ENCODE measurements at places on chromosomes 1 and 21.
A peak's percentile ranks its signal among the peaks of the same experiment; 100 is the strongest.

DNA sequence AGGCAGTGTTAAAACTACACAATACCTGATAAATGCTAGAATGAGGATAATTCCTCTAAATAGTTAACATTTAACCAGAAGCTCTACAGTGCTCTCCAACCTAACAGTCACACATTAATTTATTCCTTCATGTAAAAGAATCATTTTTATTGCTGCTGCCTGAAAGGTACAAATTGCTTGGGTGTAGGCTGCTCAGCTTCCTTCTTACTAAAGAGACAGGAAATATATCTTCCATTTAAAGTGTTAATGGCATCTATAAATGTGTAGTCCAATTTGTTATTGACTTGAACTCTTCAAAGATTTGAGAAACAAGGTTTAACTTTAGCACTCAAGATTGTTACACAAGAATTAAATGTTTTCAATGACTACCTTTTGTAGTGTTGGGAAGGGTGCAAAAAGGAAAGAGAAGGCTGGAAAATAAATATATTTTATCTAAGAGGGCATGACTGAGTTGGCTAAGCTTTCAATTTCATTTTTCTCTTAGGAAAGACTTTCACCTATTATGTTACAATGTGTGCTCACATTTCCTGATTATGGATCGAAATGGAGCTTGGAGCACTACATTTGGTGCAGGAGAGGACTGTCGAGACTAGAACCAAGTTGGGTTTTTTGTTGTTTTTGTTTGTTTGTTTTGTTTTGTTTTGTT lies 105.5 kb upstream of the CACYBP start:
- DNase-seq, result no peak

GRCh38 chr1:153922076-153922971 lies 448 bp downstream of the GATAD2B start:
- peak; percentile 48 for DNase-seq

- peak; percentile 3 for DNase-seq
These were observed 10.4 kb downstream of the C1orf226 start for GRCh38 chr1:162391790-162392563.

GRCh38 chr1:176742322-176742721 lies 279.3 kb downstream of the PAPPA2 start:
- no peak for DNase-seq

DNA sequence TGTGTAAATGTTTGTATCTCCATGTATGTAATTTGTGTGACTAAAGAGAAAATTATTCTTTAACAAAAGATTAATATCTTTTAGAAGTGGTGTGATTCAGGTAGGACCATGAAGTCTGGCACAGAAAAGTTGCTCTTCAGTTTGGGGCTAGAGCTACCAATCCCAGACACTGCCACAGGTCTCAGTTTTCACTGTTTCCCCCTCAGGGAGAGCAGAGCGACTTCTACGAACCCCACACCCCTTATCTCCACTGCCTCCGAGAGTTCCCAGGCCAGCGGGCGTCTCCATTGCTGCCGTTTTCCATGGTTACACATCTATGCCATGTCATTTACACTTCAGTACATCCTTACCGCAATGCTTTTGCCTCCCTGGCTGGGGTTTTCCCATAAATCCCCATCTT lies 93.0 kb upstream of the SMYD2 start:
- DNase-seq, result no peak

DNA sequence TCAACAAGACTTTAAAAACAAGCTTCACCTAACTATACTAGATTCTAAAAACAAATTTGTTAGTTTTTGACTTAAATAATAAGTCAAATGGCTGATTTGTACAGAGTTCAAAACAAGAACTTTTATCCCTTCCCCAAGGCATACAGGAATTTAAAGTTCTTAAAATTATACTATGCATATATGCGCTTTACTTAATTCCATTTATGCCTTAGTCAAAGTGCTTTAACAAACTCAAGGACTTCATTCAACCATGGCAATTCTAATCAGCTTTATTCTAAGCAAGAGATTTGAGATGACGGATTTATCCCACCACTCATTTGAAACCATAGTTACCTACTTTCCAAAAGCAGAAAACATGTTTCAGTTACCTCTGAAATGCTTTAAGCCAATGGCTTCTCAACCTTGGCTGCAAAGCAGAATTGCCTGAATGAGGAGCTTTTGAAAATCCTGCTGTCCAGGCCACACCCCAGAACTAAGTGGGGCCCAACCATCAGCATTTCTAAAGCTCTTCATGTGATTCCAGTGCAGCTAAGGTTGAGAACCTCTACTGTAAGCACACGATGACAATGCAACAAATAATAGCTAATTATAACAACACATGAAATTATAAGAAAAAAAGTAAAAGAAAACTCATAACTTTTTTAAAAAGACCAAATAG lies 44.6 kb downstream of the TTLL7 start:
- no peak for DNase-seq

GRCh38 chr21:42315296-42315891 lies at the start of gene TFF3:
Gene TFF3 (minus strand): TSS chr21:42315409. CDS start chr21:42315374, 35 bp downstream.
- DNase-seq, result no peak

- DNase-seq, result no peak
These were observed 14.2 kb downstream of the PIGM start for GRCh38 chr1:160017592-160017991.

DNA sequence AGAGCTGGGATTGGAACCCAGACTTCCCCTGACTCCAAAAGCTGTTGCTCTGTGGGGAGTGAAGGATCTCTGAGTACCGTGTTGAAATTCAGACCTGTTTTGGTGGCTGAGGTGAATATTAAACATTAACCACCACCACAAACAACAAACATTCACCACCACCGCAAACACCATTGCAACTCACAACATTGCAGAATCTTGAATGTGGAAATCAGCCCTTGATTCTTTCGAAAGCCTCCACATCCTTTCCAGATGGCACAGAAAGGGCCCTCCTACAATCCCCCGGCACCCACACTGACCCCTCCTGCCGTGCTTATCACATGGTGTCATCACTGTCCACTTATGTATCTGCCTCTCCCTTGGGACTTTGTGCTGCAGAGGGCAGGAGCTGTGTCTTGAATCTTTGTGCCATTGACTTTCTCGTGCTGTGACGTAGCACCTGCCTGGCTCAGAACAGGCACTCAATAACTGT lies 1.4 kb downstream of the CDA start:
- no peak for DNase-seq

DNA sequence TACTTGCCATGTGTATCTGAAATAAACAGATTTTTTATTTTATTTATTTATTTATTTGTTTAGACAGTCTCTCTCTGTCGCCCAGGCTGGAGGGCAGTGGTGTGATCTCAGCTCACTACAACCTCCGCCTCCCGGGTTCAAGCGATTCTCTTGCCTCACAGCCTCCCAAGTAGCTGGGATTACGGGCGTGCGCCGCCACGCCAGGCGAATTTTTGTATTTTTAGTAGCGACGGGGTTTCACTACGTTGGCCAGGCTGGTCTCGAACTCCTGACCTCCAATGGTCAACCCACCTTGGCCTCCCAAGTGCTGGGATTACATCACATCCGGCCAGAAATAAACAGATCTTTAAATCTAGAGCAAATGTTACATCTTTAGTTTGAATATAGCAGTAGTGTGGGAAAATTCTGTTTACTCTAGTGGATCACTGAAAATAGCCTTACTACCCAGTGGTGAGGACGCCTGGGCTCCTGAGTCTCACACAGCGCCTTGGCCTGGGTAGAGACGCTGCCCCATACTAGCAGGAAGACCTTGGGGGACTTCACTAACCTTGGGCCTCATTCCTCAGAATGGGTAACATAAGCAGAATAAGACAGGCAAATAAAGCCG lies 709 bp downstream of the GART start:
- DNase-seq, result no peak

GRCh38 chr1:220685879-220686278 lies 4.3 kb upstream of the C1orf115 start:
- no peak for DNase-seq

GRCh38 chr1:75034376-75034775 lies 99.8 kb upstream of the LHX8 start:
- DNase-seq, result no peak

DNA sequence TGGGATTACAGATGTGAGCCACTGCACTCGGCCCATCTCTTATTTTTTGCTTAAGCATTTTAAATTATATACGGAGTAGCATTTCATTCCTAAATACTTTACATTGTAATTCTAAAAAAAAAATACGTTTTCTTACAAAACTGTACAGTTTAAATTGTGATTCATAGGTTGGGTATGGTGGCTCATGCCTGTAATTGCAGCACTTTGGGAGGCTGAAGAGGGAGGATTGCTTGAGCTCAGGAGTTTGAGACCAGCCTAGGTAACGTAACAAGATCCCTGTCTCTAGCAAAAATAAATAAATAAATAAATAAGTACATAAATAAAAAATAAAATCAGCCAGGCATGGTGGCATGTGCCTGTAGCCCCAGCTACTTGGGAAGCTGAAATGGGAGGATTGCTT lies 24.6 kb downstream of the TBCE start:
- DNase-seq, result no peak

- DNase-seq, result no peak
These were observed 64.9 kb upstream of the SYT6 start for GRCh38 chr1:114218361-114219171.

DNA sequence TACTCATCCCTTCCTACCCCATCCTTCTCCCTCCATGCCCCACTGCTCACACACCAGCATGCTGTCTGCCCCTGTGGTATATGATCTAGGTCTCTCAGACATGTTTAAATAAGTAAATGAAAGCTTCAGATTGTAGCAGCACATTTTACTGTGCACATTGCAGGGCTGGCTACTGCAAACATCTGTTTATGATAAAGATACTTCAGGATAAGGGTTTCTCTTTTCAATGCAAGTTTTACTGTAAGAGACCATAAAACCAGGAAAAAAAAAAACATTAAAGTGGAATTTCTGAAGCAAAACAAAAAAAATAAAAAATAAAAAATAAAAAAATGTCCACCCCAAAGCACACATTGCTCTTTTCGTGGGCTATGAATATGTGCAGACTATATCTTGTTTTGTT lies 184.4 kb downstream of the USH2A start:
- no peak for DNase-seq

DNA sequence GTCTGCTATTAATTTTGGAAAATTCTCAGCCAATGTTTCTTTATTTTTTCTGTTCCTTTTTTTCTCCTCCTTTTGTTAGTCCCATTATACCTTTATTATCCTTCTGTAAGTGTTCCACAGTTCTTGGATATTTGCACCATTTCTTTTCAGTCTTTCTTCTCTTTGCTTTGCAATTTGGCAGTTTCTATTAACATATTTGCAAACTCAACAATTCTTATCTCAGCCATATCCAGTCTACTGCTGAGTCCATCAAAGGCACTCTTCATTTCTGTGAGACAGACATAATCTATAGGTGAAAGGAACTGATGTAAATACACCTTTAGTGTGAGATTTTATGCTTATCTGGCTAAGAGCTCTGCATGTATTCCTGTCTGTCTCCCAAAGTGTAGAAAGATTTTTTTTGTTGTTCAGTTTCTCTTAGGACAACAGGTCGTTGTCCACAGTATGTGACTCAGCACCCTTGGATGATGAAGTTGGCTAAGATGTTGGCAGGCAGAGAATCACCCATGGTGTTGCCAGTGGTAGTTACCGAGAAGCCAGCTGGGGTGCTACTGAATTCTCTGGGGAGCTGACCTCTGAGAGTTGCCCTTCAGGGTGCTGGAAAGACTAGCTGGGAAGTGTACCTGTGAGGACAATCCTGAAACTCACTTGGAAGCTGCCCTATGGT lies 38.4 kb downstream of the LEPR start:
- no peak for DNase-seq

- no peak for DNase-seq
These were observed 52.7 kb upstream of the WASF2 start for GRCh38 chr1:27542463-27543273.

DNA sequence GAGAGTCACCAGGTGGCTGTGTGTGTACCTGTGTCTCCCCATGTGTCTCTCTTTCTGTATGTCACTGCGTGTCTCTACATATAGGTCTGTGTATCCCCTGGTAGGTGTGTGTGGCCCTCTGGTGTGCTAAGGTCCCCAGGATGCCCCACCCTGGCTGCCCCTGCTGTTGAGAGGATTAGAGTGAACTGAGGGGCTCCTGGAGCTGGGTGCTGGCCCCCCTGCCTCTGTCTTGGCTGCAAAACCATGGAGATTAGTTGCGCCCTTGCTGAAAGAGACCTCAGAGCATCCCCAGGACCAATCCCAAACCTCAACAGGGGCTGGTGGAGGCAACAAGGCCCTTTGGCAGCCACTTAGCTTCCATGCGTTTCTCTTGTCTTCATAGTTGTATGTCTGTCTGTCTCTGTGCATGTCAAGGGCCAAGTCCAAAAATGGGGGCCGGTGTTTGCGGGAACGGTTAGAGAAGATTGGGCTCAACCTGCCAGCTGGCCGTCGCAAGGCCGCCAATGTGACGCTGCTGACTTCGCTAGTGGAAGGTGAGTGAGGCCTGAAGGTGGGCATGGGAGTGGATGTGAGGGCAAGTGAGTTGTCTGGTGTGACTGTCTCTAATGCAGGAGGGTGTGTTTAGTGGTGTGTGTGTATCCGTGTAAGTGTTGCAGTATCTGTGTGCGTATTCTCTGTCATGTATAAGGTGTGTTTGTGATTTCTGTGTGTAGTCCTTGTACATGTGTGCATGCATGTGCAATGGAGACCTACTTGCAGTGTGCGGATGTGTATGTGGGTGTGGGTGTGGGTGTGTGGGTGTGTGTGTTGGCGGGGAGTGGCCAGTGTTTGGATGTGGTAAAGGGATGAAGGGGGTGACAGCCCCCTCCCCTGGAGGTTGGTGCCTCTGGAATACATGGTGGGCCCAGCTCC lies 16.7 kb downstream of the TFAP2E start:
- no peak for DNase-seq

GRCh38 chr1:225131869-225132268 lies 202.4 kb downstream of the DNAH14 start:
- DNase-seq, result no peak

- DNase-seq, result no peak
These were observed 496.1 kb downstream of the NEGR1 start for GRCh38 chr1:71786218-71786617.

DNA sequence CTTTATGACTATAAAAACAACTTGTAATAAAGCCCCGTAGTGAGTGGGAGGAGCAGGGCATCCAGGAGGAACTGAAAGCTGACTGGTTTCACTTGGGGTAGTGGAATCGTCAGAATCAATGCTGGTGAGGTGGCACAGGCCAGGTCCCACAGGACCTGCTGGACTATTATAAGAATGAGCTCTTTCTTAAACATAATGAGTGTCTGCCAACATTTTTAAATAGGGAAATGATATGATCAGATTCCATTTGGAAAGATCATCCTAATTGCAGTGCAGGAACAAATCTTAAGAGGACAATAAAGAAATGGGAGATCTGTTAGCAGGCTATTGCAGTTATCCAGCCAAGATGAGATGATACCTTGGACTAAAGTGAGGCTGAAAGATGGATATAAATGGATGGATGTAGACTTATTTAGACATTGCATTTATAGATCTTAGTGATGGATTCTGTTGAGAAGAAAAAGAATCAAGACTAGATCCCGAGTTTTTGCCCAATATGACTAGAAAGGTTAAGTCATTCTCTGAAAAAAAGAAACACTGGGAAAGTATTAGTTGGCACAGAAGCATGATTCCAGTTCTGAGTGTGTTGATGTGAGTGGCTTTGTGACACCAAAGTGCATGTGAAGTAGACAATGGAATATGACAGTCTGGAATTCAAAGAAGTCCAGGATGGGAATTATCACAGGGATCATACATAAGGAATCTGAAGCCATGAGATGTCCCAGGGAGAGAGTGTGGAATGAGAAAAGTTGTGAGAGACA lies 153.3 kb upstream of the SGIP1 start:
- DNase-seq, result no peak

- DNase-seq, result no peak
These were observed 871 bp downstream of the PINK1 start for GRCh38 chr1:20634065-20634593.

Measured in midbrain (tissue), 1 donor.